ENCODE measurements at places on chromosomes 2 and 18. TPM values are rescaled to one million over a fixed set of nuclear protein-coding genes. Genes with fewer than 3 reads are reported as not detected.

Gene ZAP70
- total RNA-seq: 0.89 TPM

Gene AMER3
- not detected for total RNA-seq

Gene PLGLB1
- 1.0 TPM for total RNA-seq

Gene XDH
- not detected for total RNA-seq

Gene MYO5B
- total RNA-seq: 3.2 TPM

Gene TNS1
- total RNA-seq: 825 TPM

Gene STARD7
- 109 TPM for total RNA-seq

Gene GKN1
- 4.7 TPM for total RNA-seq
